ENCODE measurements at places on chromosomes 2 and 18.

GRCh38 chr2:141423124-141423523 is 707.7 kb downstream of the LRP1B start:
- DNase-seq = no peak

- no peak for DNase-seq
These were observed 13.3 kb upstream of the CYP20A1 start for GRCh38 chr2:203225423-203226039.

DNA sequence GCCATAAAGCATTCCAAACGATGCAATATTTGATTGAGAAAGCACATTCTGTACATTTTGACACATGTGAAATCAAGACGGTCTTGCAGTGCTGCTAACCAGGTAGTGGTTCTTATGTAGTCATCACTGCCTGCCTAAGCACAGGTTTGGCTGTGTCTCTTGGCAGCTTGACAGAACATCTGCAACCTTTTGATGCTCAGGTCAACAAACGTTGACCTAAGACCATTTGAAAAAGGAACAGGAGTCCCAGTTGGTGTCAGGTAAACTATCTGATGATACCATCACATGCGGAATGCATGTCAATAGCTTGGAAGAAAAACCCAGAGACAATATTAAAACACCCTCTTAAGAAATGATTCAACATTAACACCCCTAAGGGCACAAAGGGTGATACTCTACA is 80.7 kb downstream of the L3MBTL4 start:
- DNase-seq = no peak

DNA sequence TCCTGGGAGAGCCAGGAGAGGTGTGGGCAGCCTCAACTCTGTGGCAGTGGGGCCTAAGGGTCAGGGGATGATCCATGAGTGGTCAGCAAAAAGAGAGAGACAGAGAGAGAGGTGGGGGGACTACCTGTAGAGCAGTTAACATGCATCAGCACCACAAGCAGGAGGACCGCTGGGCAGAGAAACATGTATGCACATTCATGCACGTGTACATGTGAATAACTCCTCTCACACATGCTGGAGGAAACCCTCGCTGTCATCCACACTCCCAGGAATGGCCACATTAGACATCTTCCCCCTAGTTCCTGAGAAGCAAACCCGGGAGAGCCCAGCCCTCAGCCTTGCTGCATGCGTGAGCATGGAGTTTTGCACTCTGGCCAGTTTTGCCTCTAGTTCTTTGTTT is 166.1 kb downstream of the SMAD7 start:
- no peak for DNase-seq

GRCh38 chr2:118044103-118044716 is 30.3 kb upstream of the CCDC93 start:
- DNase-seq = no peak

- no peak for DNase-seq
These were observed 423.0 kb downstream of the IRS1 start for GRCh38 chr2:226376516-226377180.

GRCh38 chr2:170885130-170885791 is 43.8 kb upstream of the GORASP2 start:
- DNase-seq = no peak

DNA sequence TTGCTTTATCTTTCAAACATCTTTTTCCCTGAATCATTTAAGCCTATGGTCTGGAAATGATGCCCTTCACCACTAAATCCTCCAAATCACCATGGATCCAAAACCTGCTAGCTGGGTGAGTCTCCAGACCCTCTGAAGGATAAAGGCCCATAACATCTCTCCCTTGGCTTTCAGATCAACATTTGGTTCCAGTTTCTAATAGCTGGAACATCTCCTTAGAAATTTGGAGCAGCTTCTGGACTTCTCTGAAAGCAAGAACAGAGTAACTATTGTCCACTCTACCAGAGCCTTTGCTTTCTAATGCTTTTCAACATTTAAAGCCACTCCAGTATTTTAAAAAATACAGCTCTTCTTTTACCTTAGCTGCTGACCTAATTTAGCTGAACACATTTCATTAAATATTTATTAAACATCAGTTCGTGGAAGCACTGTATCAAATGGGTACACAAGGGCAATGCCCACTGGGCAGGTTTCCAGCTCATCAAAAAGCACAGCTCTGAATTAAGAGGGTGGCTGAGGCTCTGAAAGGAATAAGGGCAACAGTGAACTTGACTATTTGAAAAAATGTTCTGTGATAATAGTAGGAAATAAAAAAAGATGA is 75.3 kb downstream of the GALNT3 start:
- DNase-seq = no peak

DNA sequence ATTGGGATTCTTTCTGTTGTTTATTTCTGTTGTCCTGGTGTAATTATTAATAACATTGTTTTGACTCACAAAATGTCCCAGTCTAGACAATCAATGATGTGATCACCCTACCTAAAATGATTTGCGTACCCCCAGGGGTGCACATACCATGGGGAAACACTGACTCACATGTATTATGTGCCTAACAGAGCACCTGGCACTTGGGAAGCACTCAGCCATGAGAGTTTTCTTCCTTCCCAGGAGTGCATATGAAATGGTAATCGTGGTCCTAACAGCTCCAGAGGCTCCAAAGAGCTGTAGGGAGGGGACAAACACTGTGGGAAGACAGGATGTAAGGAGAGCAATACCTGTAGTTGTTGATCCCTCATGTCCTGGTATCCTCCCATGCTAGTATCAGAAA is 187.8 kb upstream of the ERBB4 start:
- no peak for DNase-seq

GRCh38 chr2:19797871-19798270 is 103.9 kb downstream of the TTC32 start:
- no peak for DNase-seq

DNA sequence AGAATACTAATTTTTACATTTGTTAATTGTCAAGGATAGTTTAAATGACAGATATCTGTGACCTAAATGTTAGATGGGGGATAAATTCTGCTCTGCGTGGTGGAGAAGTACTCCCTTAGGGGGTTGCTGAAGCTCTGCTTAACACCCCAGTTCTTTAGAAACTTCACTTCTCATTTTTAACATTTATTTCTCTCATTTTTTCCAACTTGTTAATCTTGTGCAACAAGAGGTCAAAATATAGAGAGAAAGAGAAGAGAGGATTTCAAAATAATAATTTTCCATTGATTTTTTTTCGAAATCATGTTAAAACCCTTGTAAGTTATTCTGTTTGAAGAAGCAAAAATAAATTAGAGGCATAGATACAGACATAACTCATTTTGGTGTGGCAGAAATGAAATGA is 61.3 kb upstream of the SLC8A1 start:
- no peak for DNase-seq

- no peak for DNase-seq
These were observed 156.5 kb upstream of the TPO start for GRCh38 chr2:1256632-1257324.

- no peak for DNase-seq
These were observed 174.1 kb downstream of the NOL4 start for GRCh38 chr18:34050661-34051060.

Measured in renal pelvis (tissue), 12 donors.